Mammary epithelial cell (primary cell): ENCODE measurements at places on chromosomes 7 and 10. TPM values are rescaled to one million over a fixed set of nuclear protein-coding genes. Genes with fewer than 3 reads are reported as not detected.

The ARMC3 gene
- not detected in 2 replicates for total RNA-seq

The STEAP2 gene
- total RNA-seq = 8.7 and 10.9 TPM in 2 replicates

The FOXI2 gene
- total RNA-seq = not detected

The ARHGAP22 gene
- 32.7 TPM for total RNA-seq

The COL17A1 gene
- 2,380 and 3,130 TPM in 2 replicates for total RNA-seq

The ST8SIA6 gene
- total RNA-seq = not detected in 2 replicates
